Effector memory CD8-positive, alpha-beta T cell (primary cell): ENCODE measurements at places on chromosomes 5 and 9.

DNA sequence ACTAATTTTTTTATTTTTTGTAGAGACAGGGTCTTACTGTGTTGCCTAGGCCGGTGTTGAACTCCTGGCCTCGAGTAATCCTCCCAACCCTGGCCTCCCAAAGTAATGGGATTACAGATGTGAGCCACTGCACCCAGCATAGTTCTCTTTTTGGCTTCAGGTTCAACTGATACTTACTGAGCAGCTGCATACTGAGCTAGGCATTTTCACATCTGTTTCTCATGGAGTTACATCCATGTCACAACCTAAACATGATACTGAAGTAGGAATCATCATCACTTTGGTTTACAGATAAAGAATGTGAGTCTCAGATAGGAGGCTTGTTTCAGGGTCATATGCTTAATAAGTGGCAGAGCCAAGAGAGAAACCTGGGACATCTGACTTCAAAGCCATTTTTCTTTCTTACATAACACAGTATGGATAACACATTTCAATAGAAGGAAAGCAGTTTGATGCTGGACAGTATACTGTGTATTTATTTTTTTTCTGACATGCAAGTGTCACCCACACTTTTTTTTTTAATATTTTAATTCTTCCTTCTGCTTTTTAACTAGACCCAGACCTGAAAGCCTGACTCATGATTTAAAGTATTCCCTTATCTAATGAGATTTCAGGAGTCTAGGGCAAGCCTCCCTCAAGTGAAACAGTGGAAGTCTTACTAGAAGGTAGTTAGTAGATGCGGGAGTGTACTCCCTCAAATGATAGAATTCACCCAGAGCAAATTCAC, 90.8 kb downstream of the HACD4 start:
- no peak for DNase-seq

DNA sequence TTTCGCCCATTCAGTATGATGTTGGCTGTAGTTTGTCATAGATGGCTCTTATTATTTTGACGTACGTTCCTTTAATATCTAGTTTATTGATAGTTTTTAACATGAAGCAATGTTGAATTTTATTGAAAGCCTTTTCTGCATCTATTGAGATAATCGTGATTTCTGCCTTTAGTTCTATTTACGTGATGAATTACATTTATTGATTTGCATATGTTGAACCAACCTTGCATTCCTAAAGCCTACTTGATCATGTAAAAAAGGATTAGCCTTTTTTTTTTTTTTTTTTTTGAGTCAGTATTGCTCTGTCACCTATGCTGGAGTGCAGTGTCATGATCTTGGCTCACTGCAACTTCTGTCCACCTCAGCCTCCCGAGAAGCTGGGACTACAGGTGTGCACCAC, 25.1 kb downstream of the ITK start:
- DNase-seq = no peak

DNA sequence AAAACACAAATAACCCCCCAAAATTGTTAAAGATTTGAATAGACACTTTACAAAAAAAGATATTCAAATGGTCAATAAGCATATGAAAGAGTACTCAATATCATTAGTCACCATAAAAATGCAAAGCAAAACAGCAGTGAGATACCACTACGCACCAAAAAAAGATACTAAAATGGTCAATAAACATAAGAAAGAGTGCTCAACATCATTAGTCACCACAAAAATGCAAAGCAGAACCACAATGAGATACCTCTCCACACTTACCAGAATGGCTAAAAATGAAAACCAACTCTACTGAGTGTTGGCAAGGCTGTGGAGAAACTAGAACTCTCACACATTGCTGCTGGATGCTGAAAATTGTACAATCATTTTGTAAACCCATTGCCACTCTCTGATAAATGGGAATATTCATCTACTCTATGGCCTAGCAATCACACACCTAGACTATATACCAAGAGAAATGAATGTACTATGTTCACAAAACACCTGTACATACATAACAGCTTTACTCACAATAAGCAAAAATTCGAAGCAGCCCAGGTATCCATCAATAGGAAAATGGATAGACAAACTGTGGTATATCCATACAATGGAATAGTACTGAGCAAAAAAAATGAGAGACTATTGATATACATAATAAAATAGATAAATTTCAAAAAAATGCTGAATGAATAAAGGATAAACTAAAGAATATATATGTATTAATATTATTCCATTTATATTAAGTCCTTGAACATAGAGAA, 205.0 kb upstream of the DAPK1 start:
- no peak for DNase-seq

- DNase-seq = no peak
These were observed 187.7 kb downstream of the DENND1A start for GRCh38 chr9:123742009-123742767.

- no peak for DNase-seq
These were observed 39.4 kb downstream of the SUSD1 start for GRCh38 chr9:112135706-112136105.

GRCh38 chr9:14212697-14213420, 101.1 kb downstream of the NFIB start:
- no peak for DNase-seq

DNA sequence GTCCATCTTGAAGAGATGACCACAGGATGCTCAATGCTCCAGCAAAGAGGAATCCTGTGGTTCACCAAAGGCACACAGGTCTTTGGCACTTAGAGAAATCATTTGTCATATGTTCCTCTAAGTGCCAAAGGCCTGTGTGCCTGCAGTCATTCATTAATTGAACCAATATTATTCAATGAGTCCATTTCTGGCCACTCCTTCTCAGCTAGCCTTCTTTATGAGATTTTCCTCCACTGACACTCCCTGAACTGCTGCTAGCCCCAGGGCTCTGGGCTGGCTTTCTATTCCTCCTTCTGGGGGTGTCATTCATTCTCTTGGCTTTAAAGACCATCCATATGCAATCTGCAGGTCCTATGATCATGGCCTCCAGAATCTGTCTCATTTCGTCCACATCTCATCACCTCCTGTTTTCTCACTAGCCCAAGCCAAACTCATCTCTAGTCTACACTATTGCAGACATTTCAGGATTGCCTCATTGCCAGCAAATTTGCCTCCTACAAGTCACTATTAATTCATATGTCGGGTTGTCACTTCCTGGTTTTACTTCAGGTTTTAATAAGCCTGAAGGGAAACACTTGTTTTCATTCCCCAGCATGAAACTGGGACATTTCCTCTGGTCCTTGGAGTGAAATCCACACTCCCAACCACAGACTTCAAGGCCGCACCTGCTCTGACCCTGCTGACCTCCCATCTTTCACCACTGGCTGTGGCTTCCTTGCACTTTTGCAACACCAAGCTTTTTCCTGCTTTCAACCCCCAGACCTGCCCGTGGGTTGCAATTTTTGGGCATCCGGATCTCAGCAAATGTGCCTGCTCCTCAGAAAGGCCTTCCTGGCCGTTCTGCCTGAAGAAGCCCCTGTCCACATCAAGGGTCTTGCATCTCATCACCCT, 35.1 kb downstream of the KCNIP1 start:
- no peak for DNase-seq

GRCh38 chr5:39414426-39414825, 10.4 kb downstream of the DAB2 start:
- DNase-seq = no peak

- no peak for DNase-seq
These were observed 562.6 kb downstream of the ANXA1 start for GRCh38 chr9:73714294-73714693.

DNA sequence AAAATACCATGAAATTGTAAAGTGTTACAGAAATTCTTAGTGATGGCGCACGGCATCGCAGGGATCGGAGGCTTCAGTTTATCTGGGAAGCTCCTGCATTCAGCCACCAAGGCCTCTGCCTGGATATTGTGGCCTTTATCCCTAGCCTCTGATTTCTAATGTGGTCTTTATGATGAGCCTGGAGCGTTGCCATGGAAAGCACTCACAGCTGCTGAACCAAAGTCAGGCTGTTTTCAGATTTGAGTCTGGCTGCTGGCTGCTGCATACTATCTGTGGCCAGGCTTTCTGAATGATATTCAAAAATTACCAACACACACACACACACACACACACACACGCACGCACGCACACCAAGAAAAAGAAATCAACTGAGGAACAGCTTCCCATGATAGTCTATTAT, 101.1 kb upstream of the ZNF366 start:
- DNase-seq = no peak

DNA sequence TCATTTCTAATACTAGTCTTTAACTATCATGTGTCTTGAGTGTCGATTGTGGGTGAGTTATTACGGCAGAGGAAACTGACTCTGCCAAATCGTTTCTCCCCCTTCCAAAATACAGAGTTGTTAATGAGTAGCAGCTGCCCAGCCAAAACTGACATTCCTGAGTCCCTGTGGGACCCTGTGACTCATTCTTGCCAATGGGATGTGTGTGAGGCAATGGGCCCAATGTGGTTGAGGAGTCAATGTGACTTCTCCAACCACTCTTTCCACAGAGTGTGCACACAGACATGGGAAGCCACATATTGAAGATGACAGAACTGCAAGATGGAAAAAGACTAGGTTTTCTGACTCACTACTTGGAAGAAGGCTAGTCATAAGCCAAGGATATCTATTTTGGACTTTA, 434.7 kb downstream of the DTWD2 start:
- no peak for DNase-seq

DNA sequence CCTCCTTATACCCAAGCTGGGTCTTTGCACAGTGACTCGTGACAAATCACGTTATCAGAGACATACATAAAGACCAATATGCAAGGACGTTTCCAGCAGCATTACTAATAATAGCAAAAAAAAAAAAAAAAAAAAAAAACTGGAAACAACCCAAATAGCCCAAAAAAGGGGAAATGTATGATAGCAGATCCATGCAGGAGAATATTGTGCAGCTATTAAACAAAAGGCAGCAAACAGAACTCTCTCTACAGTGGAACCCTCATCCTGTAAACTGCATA, 37.7 kb downstream of the C5orf15 start:
- no peak for DNase-seq

GRCh38 chr9:93950619-93951601, 4.2 kb downstream of the BARX1 start:
- no peak for DNase-seq

DNA sequence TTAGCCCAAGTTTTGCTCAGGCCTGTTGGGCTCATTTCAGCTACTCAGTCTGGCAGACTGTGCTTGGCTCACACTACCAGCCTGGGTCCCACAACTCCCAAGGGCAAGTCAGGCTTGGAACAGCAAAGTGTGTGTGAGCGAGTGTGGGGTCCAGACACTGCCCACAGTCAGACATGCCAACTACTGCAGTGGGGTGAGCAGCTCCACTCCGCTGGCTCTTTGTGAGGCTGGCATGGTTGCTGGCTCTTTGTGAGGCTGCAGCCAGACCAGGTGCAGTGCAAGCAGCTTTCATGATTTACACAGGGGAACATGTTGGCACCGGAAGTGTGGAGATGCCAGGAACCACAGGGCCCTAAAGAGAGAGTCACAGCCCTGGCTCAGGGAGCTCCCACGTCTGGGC, 606.7 kb upstream of the FAM174A start:
- DNase-seq = no peak

GRCh38 chr5:93186076-93186682, 394.8 kb downstream of the NR2F1-AS1 start:
- DNase-seq = no peak

DNA sequence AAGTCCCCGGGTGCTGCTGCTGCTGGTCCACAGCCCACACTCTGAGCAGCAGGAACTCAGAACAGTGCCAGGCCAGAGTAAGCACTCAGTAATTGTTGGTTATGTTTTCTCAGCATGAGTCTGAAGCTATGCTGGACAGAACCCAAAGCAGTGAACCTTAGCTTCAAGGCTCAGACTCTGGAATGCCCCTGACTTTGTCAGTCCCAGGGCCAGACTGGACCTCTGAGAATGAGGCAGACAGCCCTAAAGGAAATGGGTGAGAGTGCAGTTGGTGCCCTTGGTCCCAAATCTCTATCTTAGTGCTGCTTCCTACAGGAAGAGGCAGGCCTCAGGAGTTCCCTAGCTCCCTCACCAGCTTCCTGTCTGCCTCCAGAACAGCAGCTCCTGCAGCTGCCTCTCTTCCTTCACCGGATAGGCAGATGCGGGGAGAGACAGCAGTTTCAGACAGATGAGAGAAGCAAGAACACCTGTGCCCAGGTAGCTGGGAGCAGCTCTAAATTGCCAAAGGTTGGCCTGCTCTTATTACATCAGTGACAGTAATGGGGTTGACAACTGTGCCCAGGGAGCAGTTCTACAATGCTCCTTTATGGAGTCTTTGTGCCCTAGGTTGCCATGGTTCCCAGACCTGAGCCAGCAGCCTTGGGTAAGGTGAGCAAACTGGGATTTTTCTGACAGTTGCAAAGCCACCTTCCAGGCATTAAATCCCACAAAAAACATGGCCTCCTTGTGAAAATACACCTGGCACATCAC, 82.2 kb upstream of the CXCL14 start:
- no peak for DNase-seq

- DNase-seq = no peak
These were observed 81.3 kb upstream of the CTSL start for GRCh38 chr9:87644659-87645058.

- DNase-seq = no peak
These were observed 60.2 kb upstream of the SLC25A51 start for GRCh38 chr9:37963936-37964739.

- DNase-seq = no peak
These were observed 224.1 kb downstream of the ACTL7B start for GRCh38 chr9:108631496-108632285.

- no peak for DNase-seq
These were observed 48.5 kb downstream of the MFAP3 start for GRCh38 chr5:154087260-154087659.

GRCh38 chr9:5529683-5530221, 19.4 kb downstream of the PDCD1LG2 start:
- DNase-seq = no peak

GRCh38 chr5:94692581-94692980, 74.1 kb downstream of the SLF1 start:
- no peak for DNase-seq

- DNase-seq = no peak
These were observed 6.1 kb downstream of the SLC31A1 start for GRCh38 chr9:113227436-113227835.

- no peak for DNase-seq
These were observed 118.7 kb downstream of the ZNF462 start for GRCh38 chr9:106981396-106982287.

- DNase-seq = no peak
These were observed 66.5 kb downstream of the COL27A1 start for GRCh38 chr9:114221706-114222465.

GRCh38 chr5:80192507-80193241, 63.2 kb downstream of the SERINC5 start:
- no peak for DNase-seq
